Caudate nucleus (tissue), 63 donors: ENCODE measurements at places on chromosomes 11 and 22.

GRCh38 chr11:1748636-1749394 lies 1.6 kb downstream of the IFITM10 start:
- no peak for DNase-seq

GRCh38 chr11:69638941-69639681 lies 1.8 kb upstream of the CCND1 start:
- peak; percentile 16 for DNase-seq

DNA sequence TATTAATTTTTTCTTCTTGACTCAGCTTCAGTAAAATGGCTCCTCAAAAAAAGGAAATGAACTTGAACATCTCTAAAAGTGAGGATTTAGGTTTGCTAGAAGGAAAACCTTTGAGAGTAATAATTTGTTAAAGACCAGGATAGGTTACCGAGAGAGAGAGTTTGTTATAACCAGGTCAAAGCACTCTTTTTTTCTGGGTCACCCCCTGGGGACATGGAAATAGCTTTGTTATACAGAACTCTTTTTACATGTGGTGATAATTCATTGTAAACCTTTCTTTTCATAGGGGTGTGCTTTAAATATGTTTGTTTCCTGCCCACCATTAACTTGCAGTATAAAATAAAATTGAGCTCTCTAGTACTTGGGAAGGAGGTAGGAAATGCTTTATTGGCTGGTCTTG lies 47.7 kb downstream of the DNAJC24 start:
- DNase-seq, result no peak

DNA sequence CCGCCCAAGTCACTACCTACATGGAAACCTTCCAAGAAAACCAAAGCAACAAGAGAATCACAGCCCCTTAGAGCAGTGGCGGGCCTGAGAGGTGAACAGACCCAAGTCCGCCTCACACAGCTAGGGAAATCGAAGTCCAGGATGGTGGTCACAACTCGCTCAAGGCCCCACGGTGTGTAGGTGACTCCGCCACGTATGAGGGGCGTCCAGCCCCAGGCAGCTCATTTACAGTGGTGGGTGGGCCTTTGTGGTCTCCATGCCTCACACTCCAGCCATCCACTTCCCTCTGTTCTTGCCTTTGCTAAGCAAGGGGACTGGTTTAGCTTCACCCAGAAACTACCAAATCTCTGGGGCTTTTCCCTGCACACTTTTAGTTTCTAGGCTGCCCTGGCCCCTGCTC lies 9.7 kb upstream of the TCF20 start:
- no peak for DNase-seq

DNA sequence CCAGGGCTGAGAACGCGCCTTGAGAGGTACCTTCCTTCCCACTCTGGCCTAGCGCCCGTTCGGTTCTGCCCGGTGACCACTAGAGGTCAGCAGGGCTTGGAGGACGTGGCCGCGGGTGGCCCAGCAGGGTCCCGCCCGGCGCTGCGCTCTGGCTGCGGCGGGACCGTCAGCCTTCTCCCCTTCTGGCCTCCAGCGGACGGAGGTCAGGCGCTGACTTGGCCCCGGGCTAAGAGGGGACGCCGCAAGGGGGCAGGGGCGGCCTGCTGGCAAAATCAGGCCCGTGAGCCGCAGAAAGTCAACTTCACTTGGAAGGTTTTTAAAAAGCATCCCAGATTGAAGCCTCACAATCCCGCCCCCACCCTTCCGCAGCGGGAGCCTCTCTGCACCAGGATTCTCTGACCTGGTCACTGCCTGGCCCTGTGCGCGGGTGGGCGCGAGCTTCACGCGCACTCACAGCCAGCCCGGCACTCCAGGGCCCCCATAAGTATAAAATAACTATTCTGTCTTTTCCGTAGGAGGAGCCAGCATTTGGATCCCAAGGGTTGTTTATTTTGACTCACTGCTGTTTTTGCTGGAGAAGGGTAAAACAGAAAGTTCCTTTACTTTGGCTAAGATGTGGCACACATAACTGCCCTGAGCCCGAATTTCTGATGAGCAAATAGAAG lies 23.2 kb upstream of the ZBTB16 start:
- peak; percentile 64 for DNase-seq

DNA sequence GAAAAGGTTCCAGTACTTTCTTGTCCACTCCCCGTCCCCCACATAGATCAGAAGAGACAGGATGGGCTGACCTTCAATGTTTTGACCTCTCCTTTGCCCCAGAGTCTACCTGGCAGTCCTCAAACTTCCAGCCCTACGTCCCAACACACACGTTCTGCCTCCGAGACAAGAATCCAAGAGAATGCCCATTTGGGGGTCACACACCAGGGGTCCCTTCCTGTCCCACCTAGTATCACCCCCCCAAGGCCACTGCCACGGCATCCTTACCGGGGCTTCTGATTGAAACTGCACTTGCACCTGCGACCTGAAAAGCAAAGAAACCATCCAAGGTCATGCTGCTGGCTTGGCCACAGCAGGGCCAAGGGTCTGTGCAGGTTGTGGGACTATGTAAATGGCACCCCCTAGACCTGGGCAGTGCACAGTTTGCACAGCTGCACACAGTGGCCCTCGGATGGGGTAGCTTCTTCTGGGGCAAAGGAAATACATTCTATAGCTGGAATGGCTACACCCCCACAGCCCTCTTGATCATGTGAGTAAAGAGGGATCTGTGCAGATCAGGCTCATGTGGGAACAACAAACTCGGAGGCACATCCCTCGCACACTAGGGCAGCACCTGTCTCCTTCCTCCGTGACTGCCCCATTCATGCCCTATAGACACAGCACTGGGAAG lies 16.5 kb upstream of the FXYD2 start:
- no peak for DNase-seq

DNA sequence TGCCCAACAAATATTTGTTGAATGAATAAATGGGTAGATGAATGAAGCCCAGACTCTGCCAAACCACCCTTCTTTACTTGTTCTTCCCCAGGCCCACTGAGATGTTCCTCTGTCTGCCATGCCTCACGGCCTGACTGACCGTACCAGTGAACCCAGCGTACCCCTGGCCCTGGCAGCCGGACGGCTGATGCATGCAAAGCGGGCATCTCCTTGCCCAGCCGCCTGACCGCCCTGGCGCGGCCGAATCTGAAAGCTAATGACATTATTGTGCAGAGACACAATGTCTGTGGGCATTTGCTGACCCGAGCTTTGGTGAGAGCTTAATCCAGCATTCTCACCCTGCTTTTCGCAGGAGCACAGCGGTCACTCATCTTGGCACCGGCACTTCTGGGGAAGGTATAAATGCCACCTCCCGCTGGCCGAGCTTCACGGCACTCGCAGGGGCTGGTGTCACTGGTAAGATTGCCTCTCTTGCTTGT lies at the start of gene CRYBB2:
TSS of gene CRYBB2 (plus strand) at position 429 of the 479 bp plus-strand sequence. CDS start 1,791 bp downstream, outside the sequence.
- DNase-seq, result no peak

GRCh38 chr11:87125257-87125656 lies 87.5 kb downstream of the TMEM135 start:
- DNase-seq, result no peak

DNA sequence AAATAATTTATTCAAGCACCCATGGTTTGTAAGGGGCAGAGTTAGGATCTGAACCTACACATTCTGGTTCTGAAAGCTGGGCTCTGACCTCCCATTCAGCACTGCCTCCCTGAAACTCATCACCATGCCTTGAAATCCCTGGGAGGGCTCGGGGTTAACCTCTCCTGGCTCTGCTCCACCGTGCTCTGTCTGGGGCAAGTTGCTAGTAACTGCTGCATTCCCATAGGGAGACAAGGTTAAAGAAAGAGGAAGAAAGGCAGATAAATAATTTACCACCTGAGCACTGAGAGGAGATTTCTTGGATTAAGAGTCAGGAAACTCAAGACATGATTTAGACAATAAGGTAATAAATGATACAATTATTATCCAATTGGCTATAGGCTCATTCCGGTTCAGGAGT lies 199.3 kb downstream of the KIF18A start:
- DNase-seq, result no peak

GRCh38 chr22:48335442-48336139 lies 1492.1 kb downstream of the BRD1 start:
- DNase-seq, result no peak

DNA sequence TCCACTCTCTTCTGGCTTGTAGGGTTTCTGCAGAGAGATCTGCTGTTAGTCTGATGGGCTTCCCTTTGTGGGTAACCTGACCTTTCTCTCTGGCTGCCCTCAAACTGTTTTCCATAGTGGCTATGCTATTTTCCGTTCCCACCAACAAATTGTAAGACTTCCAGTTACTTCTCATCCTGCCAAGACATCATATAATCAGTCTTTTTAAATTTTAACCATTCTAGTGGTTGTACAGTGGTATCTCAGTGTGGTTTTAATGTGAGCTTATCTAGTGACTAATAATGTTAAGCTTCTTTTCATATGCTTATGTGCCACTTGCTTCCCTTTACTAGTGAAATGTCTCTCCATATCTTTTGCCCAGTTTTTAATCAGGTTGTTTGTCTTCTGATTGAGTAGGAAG lies 13.6 kb upstream of the TRIM29 start:
- DNase-seq, result no peak

DNA sequence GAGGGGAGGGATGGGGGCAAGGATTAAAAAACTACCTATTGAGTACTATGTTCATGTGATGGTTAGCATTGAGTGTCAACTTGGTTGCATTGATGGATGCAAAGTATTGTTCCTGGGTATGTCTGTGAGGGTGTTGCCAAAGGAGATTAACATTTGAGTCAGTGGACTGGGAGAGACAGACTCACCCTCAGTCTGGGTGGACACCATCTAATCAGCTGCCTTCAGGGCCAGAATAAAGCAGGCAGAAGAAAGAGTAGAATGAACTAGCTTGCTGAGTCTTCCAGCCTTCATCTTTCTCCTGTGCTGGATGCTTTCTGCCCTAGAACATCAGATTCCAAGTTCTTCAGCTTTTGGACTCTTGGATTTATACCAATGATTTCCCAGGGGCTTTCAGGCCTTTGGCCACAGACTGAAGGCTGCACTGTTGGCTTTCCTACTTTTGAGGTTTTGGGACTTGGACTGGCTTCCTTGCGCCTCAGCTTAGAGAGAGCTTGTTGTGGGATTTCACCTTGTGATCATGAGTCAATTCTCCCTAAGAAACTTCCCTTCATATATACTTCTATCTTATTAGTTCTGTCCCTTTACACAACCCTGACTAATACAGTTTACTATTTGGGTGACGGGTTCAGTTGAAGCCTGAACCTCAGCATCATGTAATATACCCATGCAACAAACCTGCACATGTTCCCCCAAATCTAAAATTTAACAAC lies 70.2 kb downstream of the MTNR1B start:
- no peak for DNase-seq
